ENCODE measurements at places on chromosomes 4 and X. TPM values are rescaled to one million over a fixed set of nuclear protein-coding genes. Genes with fewer than 3 reads are reported as not detected.

GRCh38 chr4:182765987-182766856 is 151.0 kb downstream of the DCTD start:
- H3K27me3 ChIP-seq, result peaks cover 10% of the 10 kb centered on the region
- H3K4me3 ChIP-seq, result no peak overlapping the region
- no peaks in the 10 kb centered on the region for H3K36me3 ChIP-seq
- no peaks in the 10 kb centered on the region for H3K4me1 ChIP-seq
- no peak overlapping the region for H3K27ac ChIP-seq

- H3K27ac ChIP-seq, result no peak overlapping the region
- H3K4me1 ChIP-seq, result peaks cover 7% of the 10 kb centered on the region
- DNase-seq, result peak; percentile 72
- H3K27me3 ChIP-seq, result no peaks in the 10 kb centered on the region
- peaks cover 2% of the 10 kb centered on the region for H3K36me3 ChIP-seq
Observed at GRCh38 chrX:40651620-40652223, 4.4 kb upstream of the CXorf38 start.

GPR78 gene
- not detected for total RNA-seq

DNA sequence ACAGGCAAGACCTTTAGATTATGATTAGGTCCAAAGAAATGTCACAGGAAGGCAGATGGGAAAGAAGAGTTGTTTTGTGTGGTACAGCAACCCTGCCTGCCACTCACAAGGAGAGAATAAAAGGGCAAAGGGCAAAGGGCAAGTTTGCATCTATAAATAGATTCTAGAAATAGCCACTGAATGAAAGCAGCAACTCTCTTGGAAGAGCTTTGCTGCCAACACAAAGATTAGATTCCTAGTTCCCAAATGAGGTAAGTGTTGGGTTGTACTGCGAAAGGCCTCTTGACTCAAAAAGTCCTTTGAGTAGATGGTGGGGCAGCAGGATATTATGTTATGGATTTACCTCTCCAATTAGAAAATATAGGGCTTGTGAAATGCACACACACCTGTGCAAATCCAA is 61.2 kb downstream of the MOSPD2 start:
- H3K36me3 ChIP-seq, result no peaks in the 10 kb centered on the region
- H3K27me3 ChIP-seq, result peaks cover 35% of the 10 kb centered on the region
- no peaks in the 10 kb centered on the region for H3K4me1 ChIP-seq
- H3K4me3 ChIP-seq, result no peak overlapping the region
- no peak overlapping the region for H3K27ac ChIP-seq

RIPPLY1 gene
- not detected for total RNA-seq

DNA sequence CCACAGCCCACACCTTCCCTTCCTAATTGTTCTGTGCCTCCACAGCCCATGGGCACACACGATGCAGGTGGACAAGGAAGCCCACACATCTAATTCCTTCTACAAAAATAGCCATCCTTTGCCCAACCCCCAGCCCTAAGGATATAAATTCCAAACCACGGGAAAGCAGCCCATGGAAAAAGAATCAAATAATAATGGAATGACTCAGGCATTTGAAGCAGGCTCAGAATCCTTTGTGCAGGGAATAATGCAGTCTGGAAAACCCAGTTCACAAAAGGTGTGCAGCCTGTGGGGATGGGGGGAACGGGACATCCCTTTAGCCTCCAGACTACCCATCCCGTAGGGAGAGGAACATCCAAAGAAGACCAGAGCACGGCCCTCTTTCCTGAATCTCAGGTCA is 342.3 kb upstream of the GALNT7 start:
- H3K4me3 ChIP-seq, result no peak overlapping the region
- H3K27ac ChIP-seq, result no peak overlapping the region
- DNase-seq, result no peak

GRCh38 chr4:139919521-139919920 is 234.5 kb downstream of the MAML3 start:
- H3K36me3 ChIP-seq, result no peaks in the 10 kb centered on the region
- H3K27ac ChIP-seq, result no peak overlapping the region
- H3K4me1 ChIP-seq, result no peaks in the 10 kb centered on the region

DNA sequence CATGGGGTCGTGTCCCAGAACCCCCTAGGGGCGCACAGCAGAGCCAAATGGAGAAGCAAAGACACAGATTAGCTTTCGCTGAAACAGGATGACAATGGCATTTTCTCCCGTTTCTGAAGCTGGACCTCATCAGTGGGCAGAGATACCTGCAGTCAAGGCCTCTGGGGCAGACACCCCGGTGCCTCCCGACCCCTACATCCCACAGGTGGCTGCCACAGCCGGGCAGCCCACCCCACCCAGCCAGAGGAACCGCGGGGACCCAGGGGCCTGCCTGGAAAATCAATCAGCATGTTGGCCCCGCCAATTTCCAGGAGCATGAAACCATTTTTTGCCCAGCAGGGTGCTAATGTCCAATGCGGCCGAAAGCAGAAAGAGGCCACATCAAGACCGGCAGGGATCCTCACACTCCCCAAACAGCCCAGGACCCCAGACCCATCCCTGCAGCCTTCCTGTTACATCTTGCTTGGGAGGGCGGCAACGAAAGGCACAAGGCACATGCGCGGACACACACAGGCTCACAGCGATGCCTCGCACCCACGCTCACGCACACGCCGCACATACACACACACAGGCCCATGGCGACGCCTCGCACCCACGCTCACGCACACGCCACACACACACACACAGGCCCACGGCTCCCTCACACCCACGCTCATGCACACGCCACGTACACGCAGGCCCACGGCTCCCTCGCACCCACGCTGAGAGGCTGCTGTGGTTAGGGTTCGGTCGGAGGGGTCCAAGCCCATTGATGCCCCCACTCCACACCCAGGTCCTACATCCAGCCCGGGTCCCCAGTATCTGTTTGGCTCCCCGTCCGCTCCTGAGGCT is 130.6 kb upstream of the NKX1-1 start:
- H3K4me1 ChIP-seq, result no peaks in the 10 kb centered on the region
- no peak overlapping the region for H3K27ac ChIP-seq
- H3K27me3 ChIP-seq, result peaks cover 5% of the 10 kb centered on the region
- H3K36me3 ChIP-seq, result no peaks in the 10 kb centered on the region
- H3K4me3 ChIP-seq, result no peak overlapping the region

- H3K4me1 ChIP-seq, result no peaks in the 10 kb centered on the region
- no peak overlapping the region for H3K27ac ChIP-seq
- DNase-seq, result no peak
- H3K27me3 ChIP-seq, result no peaks in the 10 kb centered on the region
- H3K4me3 ChIP-seq, result no peak overlapping the region
- H3K36me3 ChIP-seq, result peaks cover 4% of the 10 kb centered on the region
Observed at GRCh38 chr4:146368209-146368608, 153.5 kb downstream of the SLC10A7 start.

DNA sequence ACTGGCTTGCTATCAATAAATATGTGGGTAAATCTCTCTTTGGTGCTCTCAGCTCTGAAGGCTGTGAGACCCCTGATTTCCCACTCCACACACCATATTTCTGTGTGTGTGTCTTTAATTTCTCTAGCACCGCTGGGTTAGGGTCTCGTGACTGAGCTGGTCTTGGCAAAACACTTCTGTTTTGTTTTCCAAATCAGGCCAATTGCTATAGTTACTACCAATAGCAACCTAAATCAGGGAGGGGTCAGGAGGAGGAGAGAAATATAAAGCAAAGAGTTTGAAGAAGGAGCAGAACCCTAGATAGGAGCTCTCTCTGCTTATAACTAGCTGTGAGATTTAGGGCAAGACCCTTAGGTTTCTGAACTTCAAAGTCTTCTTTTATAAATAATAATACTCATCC is 250.5 kb upstream of the IGFBP7 start:
- no peak overlapping the region for H3K27ac ChIP-seq
- no peaks in the 10 kb centered on the region for H3K4me1 ChIP-seq
- H3K4me3 ChIP-seq, result no peak overlapping the region
- H3K27me3 ChIP-seq, result no peaks in the 10 kb centered on the region

DNA sequence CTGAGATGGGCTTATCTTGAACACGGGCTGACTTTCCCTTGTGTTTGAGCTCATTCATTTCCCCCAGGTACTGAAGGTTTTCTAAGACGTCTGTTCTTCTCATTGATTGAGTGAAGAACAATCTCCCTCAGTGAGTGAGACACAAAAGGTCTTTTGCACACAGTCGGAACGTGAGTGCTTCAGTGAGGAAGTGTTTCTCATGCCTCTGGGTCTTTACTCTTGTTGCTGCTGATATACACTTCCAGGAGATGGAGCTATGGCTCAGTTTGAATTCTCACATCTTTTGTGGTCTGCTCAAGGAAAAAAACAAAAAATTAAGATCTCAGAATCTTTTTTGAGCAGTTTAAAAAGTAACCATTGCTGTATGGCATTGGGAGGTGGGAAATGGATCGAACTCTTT is 981.9 kb upstream of the TENM3 start:
- DNase-seq, result no peak
- no peak overlapping the region for H3K4me3 ChIP-seq
- no peaks in the 10 kb centered on the region for H3K4me1 ChIP-seq
- no peaks in the 10 kb centered on the region for H3K27me3 ChIP-seq
- H3K27ac ChIP-seq, result no peak overlapping the region
- no peaks in the 10 kb centered on the region for H3K36me3 ChIP-seq

ZGRF1 gene
- total RNA-seq, result 52.5 TPM

ANAPC10 gene
- total RNA-seq, result 29.4 TPM

AMOT gene
- total RNA-seq, result 1.3 TPM
